Left cardiac atrium (tissue), 4 donors: ENCODE measurements at places on chromosomes 3 and 15. TPM values are rescaled to one million over a fixed set of nuclear protein-coding genes. Genes with fewer than 3 reads are reported as not detected.

DNA sequence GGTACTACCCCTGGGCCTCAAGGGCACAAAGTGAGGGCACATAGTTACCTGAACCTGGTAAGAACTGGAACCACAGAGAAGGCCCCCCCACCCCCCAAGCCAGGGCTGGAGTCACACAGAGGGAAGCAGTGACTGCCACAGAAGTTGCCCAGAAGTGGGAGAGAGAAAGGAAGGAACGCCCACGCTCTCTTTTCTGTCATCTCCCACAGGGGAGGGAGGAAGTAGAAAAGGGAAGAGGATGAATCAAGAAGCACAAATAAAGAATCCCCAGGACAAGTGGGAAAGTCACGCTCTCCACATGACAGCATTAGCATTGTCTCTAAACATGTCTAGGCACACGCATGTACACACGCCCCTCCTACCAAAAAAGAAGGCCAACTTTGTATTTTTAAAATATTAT lies 114.7 kb upstream of the FRMD4B start:
- DNase-seq = peak; percentile 44

DNA sequence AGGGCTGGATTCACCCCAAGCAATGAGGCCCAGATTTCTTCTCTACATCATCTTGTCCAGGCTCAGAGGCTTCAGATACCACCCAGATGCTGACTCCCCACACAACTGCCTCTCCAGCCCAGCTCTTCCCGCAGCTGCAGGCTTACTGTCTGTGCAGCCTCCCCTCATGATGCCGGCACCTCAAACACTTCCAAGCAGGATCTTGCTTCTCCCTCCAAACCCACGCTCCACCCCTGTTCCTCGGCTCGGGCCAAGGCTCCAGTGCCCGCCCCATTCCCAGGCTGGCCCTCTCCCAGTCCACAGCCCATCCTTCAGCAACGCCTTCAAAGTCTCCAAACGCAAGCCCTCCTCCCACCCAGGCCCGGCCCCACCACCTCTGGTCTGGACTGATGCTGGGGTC lies 159.2 kb upstream of the LINGO1 start:
- DNase-seq = no peak

- DNase-seq = no peak
Measured at GRCh38 chr3:117762621-117763037, 1053.0 kb downstream of the TUSC7 start.

GRCh38 chr3:187799942-187800641 lies 54.8 kb upstream of the BCL6 start:
- DNase-seq = no peak

- no peak for DNase-seq
Measured at GRCh38 chr15:64009798-64010261, 36.5 kb downstream of the DAPK2 start.

- DNase-seq = no peak
Measured at GRCh38 chr3:181086011-181086410, 96.5 kb upstream of the DNAJC19 start.

SPRED1 gene
- total RNA-seq = 19.9 TPM

DNASE1L3 gene
- 3.4 TPM for total RNA-seq
